Fibroblast of the aortic adventitia (primary cell): ENCODE measurements at places on chromosomes 4 and X. TPM values are rescaled to one million over a fixed set of nuclear protein-coding genes. Genes with fewer than 3 reads are reported as not detected.

Gene MAGEA9B
- not detected in 2 replicates for total RNA-seq

Gene NLGN4X
- total RNA-seq: 0.08 TPM in 1 of 2 replicates, not detected in the other

Gene NKAP
- total RNA-seq: 5.5 and 6.0 TPM in 2 replicates

Gene IL21
- not detected in 2 replicates for total RNA-seq

Gene CENPVL2
- total RNA-seq: 0.41 TPM in 1 of 2 replicates, not detected in the other

Gene SLC10A4
- not detected in 2 replicates for total RNA-seq

Gene MND1
- 2.4 and 15.5 TPM in 2 replicates for total RNA-seq

Gene FATE1
- total RNA-seq: not detected in 2 replicates

Gene DCTD
- 91.2 and 111 TPM in 2 replicates for total RNA-seq

Gene RHOXF2
- total RNA-seq: not detected in 2 replicates

Gene SOWAHB
- not detected in 2 replicates for total RNA-seq

Gene HAND2
- 31.3 TPM in 2 replicates for total RNA-seq

Gene PARM1
- 0.63 and 1.5 TPM in 2 replicates for total RNA-seq
